ENCODE measurements at places on chromosomes 2 and 18. TPM values are rescaled to one million over a fixed set of nuclear protein-coding genes. Genes with fewer than 3 reads are reported as not detected.

The LRRTM1 gene
- not detected for total RNA-seq

The CHST9 gene
- total RNA-seq, result not detected

The RPE gene
- 11.3 TPM for total RNA-seq

The TMEM178A gene
- total RNA-seq, result 0.53 TPM

The SH3RF3 gene
- 5.2 TPM for total RNA-seq

The RAB6C gene
- total RNA-seq, result not detected

The DYSF gene
- total RNA-seq, result 0.31 TPM

The TLX2 gene
- total RNA-seq, result 0.30 TPM

The PEX13 gene
- 8.6 TPM for total RNA-seq

The CNTNAP5 gene
- not detected for total RNA-seq

The MERTK gene
- total RNA-seq, result 0.19 TPM

The DGUOK gene
- 32.0 TPM for total RNA-seq

The KCNIP3 gene
- total RNA-seq, result not detected

The FAM110C gene
- 0.36 TPM for total RNA-seq

The TMEM18 gene
- total RNA-seq, result 26.3 TPM

The STEAP3 gene
- total RNA-seq, result not detected

The PAX3 gene
- not detected for total RNA-seq

The ADCYAP1 gene
- total RNA-seq, result not detected

The MAP3K20 gene
- 0.39 TPM for total RNA-seq

The EPG5 gene
- total RNA-seq, result 26.9 TPM

The ING5 gene
- total RNA-seq, result 51.2 TPM

The TMEM198 gene
- total RNA-seq, result 0.47 TPM

The NEU4 gene
- total RNA-seq, result 4.3 TPM

The KCNG2 gene
- not detected for total RNA-seq

The WNT6 gene
- not detected for total RNA-seq

The CLASP1 gene
- total RNA-seq, result 58.0 TPM

The LAMA1 gene
- not detected for total RNA-seq

The UCN gene
- 1.8 TPM for total RNA-seq

The CFAP53 gene
- total RNA-seq, result 0.47 TPM

The UGT1A3 gene
- not detected for total RNA-seq

The DTYMK gene
- total RNA-seq, result 4.8 TPM

The RAD51AP2 gene
- total RNA-seq, result not detected

The IL1RL1 gene
- not detected for total RNA-seq

The FBLN7 gene
- total RNA-seq, result 27.0 TPM
